Activated T-helper 1 cell treated with anti-CD3 and anti-CD28 coated beads, Interleukin-12 subunit alpha, Interleukin-12 subunit beta, Interleukin-2, Interleukin-4 antibody, amounts not matched to agents 30 ng/mL and 10 ng/mL and 1 ng/mL, durations not matched to agents 14 hours and 24 hours and 36 hours (primary cell): ENCODE measurements at places on chromosomes 12 and 14.

DNA sequence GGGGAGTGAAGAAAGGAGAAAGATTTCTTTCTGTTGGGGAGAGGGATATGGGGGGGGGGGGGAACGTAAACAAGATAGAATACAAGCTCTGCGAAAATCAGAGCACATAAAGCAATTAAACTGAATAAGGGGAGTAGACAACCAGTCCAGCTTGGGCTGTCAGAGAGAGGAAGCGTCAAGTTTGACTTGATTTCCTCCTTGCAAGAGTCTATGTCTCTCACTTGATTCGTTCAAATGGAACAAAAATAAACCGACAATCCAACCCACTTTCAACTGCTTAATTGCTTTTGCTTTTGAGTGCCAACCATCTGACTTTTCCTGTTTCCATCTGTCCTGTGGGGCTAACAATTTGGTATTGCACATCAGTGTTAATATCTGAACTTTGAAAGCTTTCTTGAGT, 942 bp downstream of the SYT1 start:
- H3K36me3 ChIP-seq: no peaks in the 10 kb centered on the region
- no peaks in the 10 kb centered on the region for H3K4me1 ChIP-seq
- H3K27ac ChIP-seq: no peak overlapping the region
- peaks cover 21% of the 10 kb centered on the region for H3K27me3 ChIP-seq
- no peak overlapping the region for H3K4me3 ChIP-seq

GRCh38 chr12:92558215-92558773, 144.5 kb upstream of the PLEKHG7 start:
- peak overlapping the region; percentile 52 for H3K4me3 ChIP-seq
- H3K27ac ChIP-seq: peak overlapping the region; percentile 66
- H3K4me1 ChIP-seq: peaks cover 65% of the 10 kb centered on the region
- H3K27me3 ChIP-seq: no peaks in the 10 kb centered on the region

- no peak for DNase-seq
- no peak overlapping the region for H3K27ac ChIP-seq
- H3K4me1 ChIP-seq: no peaks in the 10 kb centered on the region
Observed at GRCh38 chr12:23543767-23544166, 405.7 kb downstream of the SOX5 start.

GRCh38 chr12:53869500-53869899, 69.1 kb upstream of the HOXC13 start:
- H3K4me3 ChIP-seq: no peak overlapping the region
- H3K27ac ChIP-seq: no peak overlapping the region
- DNase-seq: no peak
- H3K4me1 ChIP-seq: no peaks in the 10 kb centered on the region
- no peaks in the 10 kb centered on the region for H3K36me3 ChIP-seq

DNA sequence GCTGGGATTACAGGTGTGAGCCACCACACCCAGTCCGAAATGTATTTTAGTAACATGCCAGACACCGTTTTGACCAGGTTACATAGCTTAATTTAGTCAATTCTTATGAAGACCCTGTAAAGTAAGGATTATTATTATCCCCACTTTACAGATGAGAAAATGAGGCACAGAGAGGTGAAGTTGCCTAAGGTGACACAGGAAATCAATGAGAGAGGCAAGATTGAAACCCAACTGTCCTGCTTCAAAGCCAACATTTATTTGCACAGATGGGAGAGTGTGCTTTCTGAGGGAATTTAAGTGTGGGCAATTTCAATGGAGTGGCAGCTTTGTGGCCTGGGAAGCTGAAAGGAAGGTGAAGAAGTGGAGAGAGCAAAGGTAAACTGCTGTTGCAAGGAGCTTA, 19.1 kb upstream of the EPS8 start:
- H3K27me3 ChIP-seq: peaks cover 5% of the 10 kb centered on the region
- H3K36me3 ChIP-seq: no peaks in the 10 kb centered on the region
- DNase-seq: no peak
- H3K27ac ChIP-seq: no peak overlapping the region

DNA sequence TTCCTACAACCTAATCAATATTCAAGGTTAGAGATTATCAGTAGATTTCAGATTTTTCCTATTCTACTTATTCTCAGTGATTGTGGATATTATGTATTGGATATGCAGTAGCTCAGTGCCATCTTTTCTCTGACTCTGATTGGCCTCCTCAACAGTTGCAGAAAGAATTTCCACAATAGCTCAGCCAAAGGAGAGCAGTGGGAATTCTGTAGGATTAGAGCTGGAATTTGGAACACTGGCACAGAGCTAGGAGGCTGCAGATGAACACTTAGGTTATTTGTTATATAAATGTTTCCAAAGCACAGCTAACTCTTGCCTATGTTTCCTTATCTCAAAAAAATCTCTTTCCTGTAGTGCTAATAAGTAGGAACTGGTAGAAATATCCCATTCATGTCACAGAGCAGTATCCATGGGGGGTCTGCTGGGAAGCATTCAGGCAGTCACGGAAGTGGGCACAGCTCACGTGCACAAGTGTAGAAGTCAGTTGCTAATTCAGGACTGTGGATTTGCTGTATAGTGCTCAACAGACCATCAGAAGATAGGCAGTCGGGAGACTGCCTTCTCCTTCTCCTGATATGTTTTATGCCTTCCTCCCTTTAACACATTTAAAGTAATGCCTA, 116.2 kb upstream of the TMEM260 start:
- H3K27ac ChIP-seq: no peak overlapping the region
- no peak overlapping the region for H3K4me3 ChIP-seq
- no peak for DNase-seq
- no peaks in the 10 kb centered on the region for H3K36me3 ChIP-seq

DNA sequence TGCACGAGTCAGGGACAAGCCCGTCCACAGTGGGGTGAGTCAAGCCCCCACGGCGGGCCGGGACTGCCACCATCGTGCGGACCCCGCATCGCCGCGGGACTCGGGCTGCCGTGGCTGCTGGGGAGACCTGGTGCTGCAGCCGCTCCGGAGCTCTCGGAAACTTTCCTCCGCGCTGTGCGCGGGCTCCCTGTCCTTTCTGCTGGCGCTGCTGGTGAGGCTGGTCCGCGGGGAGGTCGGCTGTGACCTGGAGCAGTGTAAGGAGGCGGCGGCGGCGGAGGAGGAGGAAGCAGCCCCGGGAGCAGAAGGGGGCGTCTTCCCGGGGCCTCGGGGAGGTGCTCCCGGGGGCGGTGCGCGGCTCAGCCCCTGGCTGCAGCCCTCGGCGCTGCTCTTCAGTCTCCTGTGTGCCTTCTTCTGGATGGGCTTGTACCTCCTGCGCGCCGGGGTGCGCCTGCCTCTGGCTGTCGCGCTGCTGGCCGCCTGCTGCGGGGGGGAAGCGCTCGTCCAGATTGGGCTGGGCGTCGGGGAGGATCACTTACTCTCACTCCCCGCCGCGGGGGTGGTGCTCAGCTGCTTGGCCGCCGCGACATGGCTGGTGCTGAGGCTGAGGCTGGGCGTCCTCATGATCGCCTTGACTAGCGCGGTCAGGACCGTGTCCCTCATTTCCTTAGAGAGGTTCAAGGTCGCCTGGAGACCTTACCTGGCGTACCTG, 1.1 kb downstream of the PDE3A start:
- no peaks in the 10 kb centered on the region for H3K4me1 ChIP-seq
- H3K36me3 ChIP-seq: no peaks in the 10 kb centered on the region
- DNase-seq: no peak
- H3K27me3 ChIP-seq: peaks cover 30% of the 10 kb centered on the region

GRCh38 chr12:119216084-119216483, 37.4 kb downstream of the HSPB8 start:
- no peak for DNase-seq
- H3K27me3 ChIP-seq: no peaks in the 10 kb centered on the region
- no peak overlapping the region for H3K4me3 ChIP-seq

DNA sequence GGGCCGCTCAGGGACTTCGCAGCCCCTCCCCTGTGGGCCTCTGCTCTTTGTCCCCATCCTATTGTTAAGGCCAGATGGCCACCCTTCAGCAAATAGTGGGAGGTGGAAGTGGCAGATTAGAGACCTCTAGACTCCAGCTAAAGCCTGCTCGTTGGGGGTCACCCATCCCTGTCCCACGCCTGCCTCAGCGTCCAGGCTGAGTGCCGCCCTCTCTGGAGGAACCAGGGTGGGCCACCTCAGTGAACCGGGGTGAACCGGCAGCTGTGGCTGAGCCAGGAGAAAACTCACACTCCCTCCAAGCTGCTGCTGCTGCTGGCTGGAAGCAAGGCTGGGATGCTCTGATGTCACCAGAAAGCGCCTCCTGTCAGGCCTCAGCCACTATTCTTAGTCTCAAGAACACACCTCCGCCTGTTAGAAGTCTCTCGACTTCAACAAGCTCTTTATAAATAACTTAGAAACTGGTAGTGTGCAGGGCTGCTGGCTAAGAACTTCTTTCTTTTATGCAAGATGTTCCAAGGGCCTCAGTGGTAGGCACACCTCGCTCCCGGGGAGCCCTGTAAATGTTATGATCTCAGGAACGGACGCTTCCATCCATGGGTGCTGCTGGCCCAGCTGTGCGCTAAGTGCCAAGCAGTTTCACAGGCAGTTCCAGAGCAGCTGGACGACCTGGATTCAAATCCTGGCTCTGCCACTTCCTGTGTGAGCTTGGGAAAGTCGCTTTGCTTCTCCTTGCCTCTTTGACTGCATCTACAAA, 19.8 kb upstream of the TESC start:
- no peak overlapping the region for H3K4me3 ChIP-seq
- no peak overlapping the region for H3K27ac ChIP-seq
- no peaks in the 10 kb centered on the region for H3K36me3 ChIP-seq
- H3K27me3 ChIP-seq: peaks cover 1% of the 10 kb centered on the region

DNA sequence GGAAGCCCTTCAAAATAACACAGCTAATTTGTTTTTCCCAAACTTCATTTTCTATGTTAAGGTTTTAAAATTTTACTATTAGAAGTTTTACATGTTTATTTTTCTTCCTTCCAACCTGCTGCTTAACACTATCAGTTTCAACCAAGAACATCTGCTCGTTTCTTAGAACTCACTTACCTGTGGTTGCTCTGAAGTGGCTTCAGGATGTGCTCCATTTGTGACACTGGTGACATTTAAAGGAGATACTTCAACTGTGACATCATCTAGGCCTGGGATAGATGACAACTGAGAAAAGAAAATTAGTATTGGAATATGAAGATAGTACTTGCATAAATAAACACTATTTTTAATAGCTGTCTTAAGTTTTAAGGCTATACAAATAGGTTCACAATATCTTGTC, 17.9 kb downstream of the WASHC3 start:
- no peaks in the 10 kb centered on the region for H3K27me3 ChIP-seq
- H3K36me3 ChIP-seq: peaks cover 20% of the 10 kb centered on the region
- peak overlapping the region; percentile 15 for H3K4me3 ChIP-seq
- DNase-seq: peak; percentile 23
- H3K4me1 ChIP-seq: peaks cover 14% of the 10 kb centered on the region
- peak overlapping the region; percentile 71 for H3K27ac ChIP-seq

DNA sequence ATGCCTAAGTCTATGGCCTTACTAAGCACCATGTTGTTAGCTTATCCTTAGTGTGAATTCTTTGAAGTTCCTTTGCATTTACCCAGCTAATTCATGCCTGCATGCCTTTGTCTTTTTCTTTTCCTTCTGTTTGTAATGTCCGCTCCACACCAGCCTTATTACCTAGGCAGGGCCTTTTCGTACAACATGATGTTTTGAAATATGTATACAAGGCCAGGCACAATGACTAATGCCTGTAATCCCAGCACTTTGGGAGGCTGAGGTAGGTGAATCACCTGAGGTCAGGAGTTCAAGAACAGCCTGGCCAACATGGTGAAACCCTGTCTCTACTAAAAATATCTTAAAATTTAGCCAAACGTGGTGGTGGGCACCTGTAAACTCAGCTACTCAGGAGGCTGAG, 1636.5 kb upstream of the SEL1L start:
- H3K36me3 ChIP-seq: no peaks in the 10 kb centered on the region
- H3K27ac ChIP-seq: no peak overlapping the region
- H3K4me3 ChIP-seq: no peak overlapping the region
- DNase-seq: no peak

DNA sequence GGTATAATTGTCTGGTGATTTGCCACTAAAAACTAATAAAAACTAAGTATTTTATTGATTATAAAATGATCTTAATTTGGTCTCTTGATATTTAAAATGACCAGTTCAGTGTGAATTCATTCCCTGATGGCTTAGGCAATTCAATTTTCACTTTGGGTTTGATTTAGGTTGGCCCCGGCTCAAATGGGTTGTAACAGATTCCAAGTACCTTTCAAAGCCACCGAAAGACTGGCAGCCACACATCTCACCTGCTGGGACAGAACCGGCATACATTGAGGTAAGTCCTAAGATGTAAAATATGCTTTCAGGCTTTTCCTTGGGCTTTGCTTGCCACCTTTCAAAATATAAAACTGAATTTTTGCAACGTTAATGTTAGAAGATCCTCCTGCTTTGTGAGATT, 77.5 kb upstream of the ATF1 start:
- peaks cover 21% of the 10 kb centered on the region for H3K36me3 ChIP-seq
- no peak overlapping the region for H3K27ac ChIP-seq
- no peaks in the 10 kb centered on the region for H3K4me1 ChIP-seq
- H3K27me3 ChIP-seq: no peaks in the 10 kb centered on the region
- no peak for DNase-seq

DNA sequence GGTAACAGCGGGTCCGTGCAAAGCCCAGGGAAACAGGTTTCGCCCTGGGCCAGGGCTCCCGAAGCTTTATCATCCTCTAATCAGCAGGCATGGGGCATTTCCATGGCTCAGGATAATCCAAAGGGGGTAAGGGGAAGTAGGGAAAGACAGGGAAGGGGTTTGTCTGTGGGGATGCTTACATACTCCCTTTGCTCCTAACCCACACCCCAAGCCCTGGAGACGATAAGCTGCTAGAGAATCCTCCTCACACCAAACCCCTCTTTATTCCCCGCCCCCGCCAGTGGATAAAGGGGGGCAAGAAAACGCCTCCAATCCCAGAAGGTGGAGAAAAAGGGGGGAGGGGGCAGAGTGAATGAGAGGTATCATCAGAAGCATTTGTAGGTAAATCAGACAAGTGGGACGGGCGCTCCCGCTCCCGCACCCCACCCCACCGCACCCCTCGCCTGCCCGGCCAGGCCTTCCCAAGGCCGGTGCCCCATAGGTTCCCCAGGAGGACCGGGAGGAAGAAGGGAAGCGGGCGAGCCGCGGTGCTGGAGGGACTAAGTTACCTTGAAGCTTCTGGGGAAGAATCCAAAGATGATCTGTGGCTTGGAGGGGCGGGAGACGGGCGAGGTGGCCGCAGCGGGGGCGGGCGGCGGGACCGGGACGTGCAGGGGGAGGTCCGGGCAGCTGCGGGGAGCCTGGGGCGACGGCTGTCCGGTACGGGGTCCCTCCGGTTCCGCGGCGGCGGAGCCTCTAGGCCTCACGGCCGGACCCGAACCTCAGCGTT, 762 bp downstream of the PPP2R5E start:
- H3K4me3 ChIP-seq: peak overlapping the region; percentile 97
- peak; percentile 1 for DNase-seq
- H3K27me3 ChIP-seq: no peaks in the 10 kb centered on the region
- peaks cover 36% of the 10 kb centered on the region for H3K4me1 ChIP-seq
- H3K27ac ChIP-seq: peak overlapping the region; percentile 70
- peaks cover 21% of the 10 kb centered on the region for H3K36me3 ChIP-seq

- peaks cover 71% of the 10 kb centered on the region for H3K36me3 ChIP-seq
- peak overlapping the region; percentile 57 for H3K4me3 ChIP-seq
- DNase-seq: no peak
- peak overlapping the region; percentile 99 for H3K27ac ChIP-seq
- H3K4me1 ChIP-seq: peaks cover 46% of the 10 kb centered on the region
Observed at GRCh38 chr12:118035190-118036041, 18.9 kb downstream of the RFC5 start.

GRCh38 chr14:67973436-67973835, 153.9 kb downstream of the RAD51B start:
- no peak overlapping the region for H3K4me3 ChIP-seq
- peaks cover 3% of the 10 kb centered on the region for H3K36me3 ChIP-seq
- DNase-seq: no peak
- no peaks in the 10 kb centered on the region for H3K27me3 ChIP-seq

GRCh38 chr12:130372936-130373335, 35.2 kb downstream of the PIWIL1 start:
- H3K36me3 ChIP-seq: no peaks in the 10 kb centered on the region
- no peak overlapping the region for H3K27ac ChIP-seq
- no peak for DNase-seq
